T47D (cell line): ENCODE measurements at places on chromosomes 7 and 10.

- DNase-seq = no peak
Observed at GRCh38 chr10:99661377-99661763, 2.1 kb downstream of the ENTPD7 start.

DNA sequence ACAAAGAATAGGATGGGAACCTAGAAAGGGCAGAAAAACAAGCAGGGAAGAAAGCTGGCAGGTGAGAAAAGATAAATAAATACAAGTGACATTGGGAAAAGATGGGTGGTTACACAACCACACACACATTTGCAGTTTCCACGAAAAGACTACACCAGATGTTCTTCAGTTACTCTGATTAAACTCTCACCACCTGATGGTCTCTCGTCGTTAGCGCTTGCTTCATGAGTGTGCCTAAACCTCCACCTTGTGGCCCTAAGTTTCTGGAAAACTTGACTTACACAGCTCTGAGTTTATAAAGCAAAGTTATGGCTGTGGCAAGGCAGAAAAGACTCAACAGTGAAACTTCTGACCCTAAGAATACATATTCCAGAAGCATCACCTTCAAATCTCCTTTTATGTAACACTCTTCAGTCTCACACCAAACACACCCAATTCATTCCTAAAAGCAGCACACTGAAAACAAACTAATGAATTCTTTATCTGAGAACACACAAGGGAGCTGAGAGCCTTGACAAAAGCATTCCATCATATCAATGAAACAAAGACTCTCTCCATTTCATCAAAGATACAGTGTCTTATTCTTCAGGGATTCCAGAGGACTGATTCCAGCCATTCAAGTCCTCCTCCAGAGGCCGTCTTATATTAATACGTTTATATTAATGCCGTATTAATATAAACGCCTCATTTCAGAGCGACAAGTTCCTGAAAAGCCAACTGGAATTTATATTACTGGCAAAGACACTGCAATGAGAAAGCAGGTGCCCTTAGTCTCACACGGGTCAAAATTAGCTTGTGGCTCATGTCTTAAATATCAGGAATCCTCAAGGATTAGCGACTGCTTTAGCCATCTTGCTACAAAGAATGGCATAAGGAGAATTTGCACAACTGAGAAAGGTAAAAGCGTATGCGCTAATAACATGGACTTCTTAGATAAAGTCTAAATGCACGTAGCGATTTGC, 77.6 kb downstream of the RNF216 start:
- no peak for DNase-seq

GRCh38 chr10:56547163-56547562, 186.1 kb upstream of the ZWINT start:
- DNase-seq = no peak

DNA sequence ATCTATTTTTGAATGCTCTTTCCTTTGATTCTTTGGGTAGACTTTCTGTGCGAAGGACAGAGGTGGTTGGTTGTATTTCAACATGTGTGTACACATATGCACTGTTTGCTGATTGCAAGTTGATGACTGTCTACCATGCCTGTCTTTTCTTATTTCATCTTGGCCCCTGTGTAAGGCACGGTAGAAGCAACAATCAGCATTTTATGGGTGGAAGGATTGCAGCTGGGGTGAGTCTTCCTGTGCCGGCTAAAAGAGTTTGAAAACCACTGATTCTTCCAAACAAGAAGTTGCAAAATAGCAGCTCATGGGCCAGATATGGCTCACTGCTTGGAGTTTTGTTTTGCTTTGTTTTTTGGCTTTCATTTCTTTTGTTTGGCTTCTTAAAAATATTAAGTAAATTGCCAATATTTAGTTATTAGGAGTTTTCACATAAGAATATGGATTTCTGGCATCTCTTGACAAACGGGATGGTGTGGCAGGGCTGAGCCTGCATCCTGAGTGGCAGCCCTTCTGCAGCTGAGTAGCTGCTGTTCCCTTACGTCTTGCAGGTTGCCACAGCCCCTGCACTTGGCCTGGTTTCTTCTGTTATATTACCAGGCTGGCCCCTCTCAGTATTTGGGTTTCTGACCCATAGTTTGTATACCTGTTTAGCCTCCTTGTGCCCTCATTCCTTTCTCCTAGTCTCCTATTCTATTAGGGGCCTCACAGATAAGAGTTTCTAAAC, 7.2 kb downstream of the ZNF862 start:
- DNase-seq = no peak

DNA sequence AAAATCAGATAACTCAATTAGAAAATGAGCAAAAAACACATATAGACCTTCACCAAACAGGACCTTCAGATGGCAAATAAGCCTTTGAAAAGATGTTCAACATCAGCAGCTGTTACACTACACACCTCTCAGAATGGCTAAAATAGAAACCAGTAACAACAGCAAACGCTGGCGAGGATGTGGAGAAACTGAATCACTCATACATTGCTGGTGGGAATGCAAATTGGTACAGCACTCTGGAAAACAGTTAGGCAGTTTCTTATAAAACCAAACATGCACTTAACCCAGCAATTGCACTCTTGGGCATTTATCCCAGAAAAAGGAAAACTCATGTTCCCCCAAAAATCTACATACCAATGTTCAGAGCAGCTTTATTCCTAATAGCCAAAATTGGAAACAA, 37.7 kb upstream of the SMARCD3 start:
- DNase-seq = no peak

- DNase-seq = peak; percentile 65
Observed at GRCh38 chr7:39414224-39415035, 151.8 kb upstream of the YAE1 start.
